ACHN (cell line): ENCODE measurements at places on chromosomes 4 and X.

GRCh38 chr4:71095545-71095944 lies 102.1 kb downstream of the DCK start:
- DNase-seq: peak; percentile 2

DNA sequence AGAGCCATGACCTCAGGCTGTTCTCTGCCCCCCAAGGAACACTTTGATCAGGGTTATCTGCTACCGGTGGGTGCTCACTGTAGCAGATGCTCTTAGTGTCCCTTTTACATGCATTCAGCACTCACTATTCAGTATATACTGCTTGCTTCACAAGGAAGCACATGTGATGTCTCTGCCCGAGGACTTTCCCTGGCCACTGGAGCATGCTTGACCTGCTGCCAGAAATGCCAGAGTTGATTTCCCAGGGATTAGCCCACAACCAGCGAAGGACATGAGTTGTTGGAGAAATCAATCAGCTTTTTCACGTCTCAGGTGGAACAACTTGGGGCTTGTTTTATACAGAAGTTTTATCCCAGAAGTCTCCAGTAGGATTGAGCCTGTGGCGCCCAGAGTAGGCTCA lies 51.2 kb upstream of the RPS6KA3 start:
- DNase-seq: no peak

GRCh38 chr4:155900381-155900780 lies 3.1 kb upstream of the TDO2 start:
- DNase-seq: no peak

GRCh38 chrX:13212191-13212651 lies 107.6 kb downstream of the ATXN3L start:
- DNase-seq: no peak

DNA sequence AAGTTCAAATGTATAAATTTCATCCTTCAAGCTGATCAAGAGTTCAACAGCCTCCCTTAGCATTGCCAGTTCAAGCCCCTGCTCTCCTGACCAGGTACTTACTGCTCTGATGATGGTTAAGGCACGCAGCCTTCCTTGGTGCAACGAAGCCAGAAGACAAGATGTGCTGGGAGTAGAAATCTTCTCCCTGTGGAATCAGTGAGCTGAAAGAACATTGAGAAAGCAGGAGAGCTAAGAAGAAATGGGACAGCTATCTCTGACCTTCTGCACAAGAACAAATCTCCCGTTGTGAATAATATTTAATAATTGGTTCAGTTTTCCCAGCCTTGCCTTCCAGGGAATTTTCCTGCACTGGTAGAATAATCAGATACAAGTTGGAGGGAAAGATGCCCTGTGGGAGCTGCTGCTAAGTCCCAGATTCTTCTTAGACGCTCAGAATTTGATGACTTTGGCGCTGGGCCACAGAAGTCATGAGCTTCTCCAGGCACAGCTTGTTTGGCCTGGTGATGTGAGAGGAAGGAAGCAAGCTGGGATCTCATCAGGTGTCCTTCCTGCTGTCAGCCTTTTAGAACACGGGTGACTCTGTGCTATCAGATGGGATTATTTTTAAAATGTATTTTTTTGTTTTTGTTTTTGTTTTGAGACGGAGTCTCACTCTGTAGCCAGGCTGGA lies 77.8 kb downstream of the CD38 start:
- DNase-seq: no peak

- peak; percentile 47 for DNase-seq
Measured at GRCh38 chr4:90127223-90127705, at the start of gene CCSER1. Gene CCSER1, plus strand, starts transcription at chr4:90127394.

- no peak for DNase-seq
Measured at GRCh38 chr4:13093170-13093569, 391.0 kb downstream of the RAB28 start.

GRCh38 chr4:3396600-3396999 lies 45.2 kb upstream of the HGFAC start:
- DNase-seq: no peak

DNA sequence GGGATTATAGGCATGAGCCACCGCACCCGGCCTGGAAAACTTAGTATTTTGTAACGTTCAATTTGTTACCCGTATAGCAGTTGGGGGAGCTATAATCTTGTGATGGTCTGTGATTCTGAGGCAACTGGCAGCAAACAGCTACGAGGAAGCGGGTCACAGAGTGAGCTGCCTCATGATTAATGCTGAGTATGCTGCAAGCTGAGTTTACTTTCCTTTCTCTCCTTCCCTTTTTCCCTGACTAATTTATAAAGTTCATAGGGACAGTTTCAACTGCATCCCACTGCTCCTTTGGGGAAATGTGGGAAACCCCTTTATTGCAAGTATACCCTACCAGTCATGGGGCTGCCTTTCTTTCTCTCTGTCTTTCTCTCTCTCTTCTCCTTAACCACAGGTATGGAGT lies 17.7 kb upstream of the ELOVL6 start:
- DNase-seq: no peak

GRCh38 chrX:88425739-88426138 lies 321.3 kb upstream of the CPXCR1 start:
- peak; percentile 0 for DNase-seq

DNA sequence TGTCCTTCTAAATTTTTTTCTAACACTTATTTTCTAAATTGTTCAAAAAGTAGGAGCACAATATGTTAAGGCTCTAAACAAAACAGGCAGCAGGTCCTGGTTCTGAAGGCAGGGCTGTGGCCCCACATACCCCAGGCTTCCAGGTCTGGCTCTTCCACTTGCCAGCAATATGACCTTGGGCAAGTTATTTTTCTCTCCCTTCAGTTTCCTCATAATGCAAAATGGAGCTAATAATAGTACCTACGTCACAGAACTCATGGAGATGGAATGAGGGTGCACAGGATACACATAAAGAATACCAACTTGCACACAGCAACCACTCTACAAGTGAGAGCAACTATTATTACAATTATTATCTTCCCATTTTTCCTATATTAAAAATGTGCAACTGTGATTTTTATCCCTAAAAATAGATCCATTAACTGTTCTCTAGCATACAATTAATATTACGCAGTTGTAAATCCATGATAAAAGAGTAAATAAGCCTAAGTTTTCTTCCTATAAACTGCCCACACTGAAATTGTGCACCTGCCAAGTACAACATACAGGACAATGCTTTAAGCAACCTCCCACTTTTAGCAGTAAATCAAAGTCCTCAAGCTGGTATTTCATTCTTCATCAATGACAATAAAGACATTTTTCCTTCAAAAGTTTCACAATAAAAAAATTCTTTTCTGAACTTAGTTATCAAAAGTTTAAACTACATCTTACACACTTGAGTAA lies 27.0 kb downstream of the OTUD4 start:
- no peak for DNase-seq

DNA sequence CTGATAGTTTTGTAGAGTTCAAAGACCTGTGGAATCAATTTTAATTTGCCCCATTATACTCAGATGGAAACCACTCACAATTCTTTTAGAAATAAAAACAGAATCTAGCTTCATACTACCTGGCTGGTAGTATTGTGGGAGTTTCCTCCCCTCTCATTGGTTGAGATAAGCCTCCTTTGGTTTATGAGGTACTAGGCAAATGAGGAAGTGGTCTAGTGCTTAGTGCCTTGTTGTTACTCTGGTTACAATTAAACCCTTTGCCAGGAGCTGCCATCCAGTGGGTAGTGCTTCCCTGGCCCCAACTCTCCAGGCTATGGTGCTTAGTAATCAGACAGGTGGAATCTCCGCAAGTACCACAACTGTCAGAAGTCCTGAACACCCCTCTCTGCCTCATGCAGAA lies 118.3 kb downstream of the CDKL5 start:
- no peak for DNase-seq

GRCh38 chr4:164379694-164380093 lies 374.2 kb upstream of the SMIM31 start:
- DNase-seq: peak; percentile 49

DNA sequence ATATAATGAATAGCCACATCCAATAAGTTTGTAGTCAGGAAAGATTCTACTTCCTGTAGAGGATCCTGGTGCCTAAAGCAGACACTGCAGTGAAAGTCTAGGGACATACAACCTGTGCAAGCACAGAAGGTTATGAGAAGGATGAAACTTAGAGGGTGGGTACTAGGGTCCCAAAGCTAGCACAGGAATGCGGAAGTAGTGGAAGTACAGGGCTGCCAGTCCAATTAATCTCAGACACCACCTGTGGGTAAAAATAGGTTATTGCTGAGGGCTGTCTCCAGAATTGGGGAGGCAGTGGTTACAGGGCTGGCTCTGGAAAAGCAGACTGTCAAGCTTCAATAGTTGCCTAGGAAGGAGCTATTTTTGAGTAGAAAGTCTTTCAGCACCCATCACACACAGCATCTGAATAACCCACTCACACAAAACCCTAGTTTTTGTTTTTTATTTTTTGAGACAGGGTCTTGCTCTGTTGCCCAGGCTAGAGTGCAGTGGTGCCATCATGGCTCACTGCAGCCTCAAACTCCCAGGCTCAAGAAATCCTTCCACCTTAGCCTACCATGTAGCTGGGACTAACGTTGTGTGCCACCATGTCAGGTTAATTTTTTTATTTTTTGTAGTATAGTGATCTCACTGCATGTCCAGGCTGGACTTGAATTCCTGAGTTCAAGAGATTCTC lies 50.8 kb upstream of the ELF2 start:
- DNase-seq: peak; percentile 26

DNA sequence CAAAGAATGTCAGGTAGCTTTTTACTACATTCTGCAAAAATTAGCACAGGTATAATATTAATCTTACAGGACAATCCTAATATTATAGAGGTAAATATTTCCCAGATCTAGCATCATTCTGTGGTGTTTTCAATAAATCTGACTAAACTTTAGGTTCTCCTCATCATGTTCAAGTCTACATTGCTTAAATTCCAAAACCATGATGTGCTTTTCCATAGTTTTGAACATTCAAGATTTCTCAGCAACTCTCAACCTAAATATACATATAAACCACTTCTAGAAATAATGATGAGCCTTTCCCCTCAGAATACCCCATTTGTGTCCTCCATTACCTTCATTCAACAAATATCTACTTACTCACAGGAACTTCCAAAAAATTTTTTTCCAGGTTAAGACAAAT lies 23.1 kb downstream of the EIF4E start:
- DNase-seq: no peak

GRCh38 chrX:119667111-119667878 lies 25.7 kb downstream of the SEPTIN6 start:
- no peak for DNase-seq

GRCh38 chr4:42302348-42302747 lies 94.9 kb upstream of the SHISA3 start:
- DNase-seq: peak; percentile 54

GRCh38 chrX:48794911-48795515 lies 6.9 kb upstream of the HDAC6 start:
- DNase-seq: peak; percentile 44

- DNase-seq: no peak
Measured at GRCh38 chr4:77872723-77873445, 10.3 kb downstream of the MRPL1 start.

GRCh38 chr4:41069838-41070237 lies 144.5 kb downstream of the APBB2 start:
- no peak for DNase-seq

- DNase-seq: no peak
Measured at GRCh38 chr4:29581457-29581856, 1138.7 kb upstream of the PCDH7 start.

GRCh38 chrX:153638436-153639176 lies 8.4 kb upstream of the DUSP9 start:
- no peak for DNase-seq

GRCh38 chrX:72713130-72713529 lies 976 bp downstream of the PHKA1 start:
- no peak for DNase-seq

DNA sequence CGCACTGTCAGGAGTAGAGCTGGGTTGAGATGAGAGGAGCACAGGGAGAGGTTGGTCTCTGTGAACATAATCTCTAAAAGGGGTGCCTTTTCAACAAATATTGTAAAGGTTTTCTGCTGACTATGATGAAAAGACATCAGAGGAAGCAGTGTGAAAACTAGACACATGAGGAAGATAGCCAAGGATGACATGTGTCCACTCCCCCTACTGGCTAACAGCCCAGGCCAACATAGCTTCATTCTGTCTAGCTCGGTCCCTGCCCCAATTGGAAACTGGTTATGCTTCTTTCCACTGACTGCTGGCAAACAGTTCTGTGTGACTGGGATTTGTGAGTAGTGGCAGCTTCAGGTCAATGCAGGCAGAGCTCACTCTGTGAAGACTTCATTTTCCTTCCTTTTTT lies 115.4 kb upstream of the ESX1 start:
- DNase-seq: peak; percentile 8

GRCh38 chr4:3044870-3045819 lies 29.2 kb downstream of the HTT-AS start:
- no peak for DNase-seq

- peak; percentile 16 for DNase-seq
Measured at GRCh38 chr4:9898596-9899305, 117.3 kb downstream of the DRD5 start.

- no peak for DNase-seq
Measured at GRCh38 chr4:2168469-2169319, 73.2 kb downstream of the HAUS3 start.

DNA sequence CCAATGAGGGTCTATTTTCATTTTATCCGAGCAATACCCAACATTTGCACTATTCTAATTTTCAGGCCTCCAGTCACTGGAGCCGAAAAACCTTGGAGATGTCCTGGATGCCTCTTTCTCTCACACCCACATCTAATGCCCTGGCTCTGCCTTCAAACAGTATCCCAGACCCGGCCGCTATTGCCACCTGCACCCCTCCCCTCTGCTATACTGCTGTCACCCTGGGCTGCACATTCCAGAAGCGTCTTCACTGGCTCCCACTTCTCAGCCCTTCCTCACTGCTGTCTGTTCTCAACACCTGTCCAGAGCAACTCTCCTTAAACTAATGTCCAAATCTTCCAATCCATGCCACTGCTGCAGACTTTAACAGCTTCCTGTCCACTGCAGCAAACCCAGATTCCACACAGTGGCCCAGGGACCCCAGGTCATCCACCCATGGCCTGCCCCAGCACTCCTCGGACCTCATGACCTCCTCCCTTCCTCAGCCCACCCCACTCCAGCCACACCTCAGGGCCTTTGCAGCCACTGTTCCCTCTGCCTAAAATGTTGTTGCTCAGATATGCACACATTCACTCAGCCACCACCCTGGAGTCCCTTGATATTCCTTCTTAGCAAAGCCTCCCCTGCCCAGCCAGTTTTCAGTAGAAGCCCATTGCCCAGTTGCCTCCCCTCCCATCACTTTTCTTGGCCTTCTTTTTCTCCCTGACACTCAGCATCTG lies 30.5 kb upstream of the PPP2R2C start:
- no peak for DNase-seq

- DNase-seq: no peak
Measured at GRCh38 chr4:55592014-55592413, at the start of gene PDCL2. Gene PDCL2, minus strand, starts transcription at chr4:55592245. Its CDS starts 136 bp downstream, at chr4:55592109.

DNA sequence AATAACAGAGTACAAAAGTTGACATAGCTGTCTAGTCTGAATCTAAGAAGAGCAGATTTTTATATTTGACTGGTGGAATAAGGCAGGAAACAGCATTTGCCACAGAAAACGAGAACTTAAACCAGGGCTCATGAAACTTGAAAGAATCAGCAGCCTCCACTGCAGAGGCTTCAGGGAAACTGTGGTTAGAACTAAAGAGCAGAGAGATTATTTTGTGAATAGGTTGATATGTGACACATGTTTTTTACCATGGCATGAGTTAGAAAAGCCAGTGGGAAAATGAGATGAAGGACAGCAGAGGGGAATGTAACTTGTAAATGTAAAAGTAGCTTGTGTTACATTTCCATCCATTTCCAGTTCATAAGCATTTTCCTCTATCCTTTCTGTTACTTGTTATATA lies 63.7 kb upstream of the CAMK2D start:
- no peak for DNase-seq

GRCh38 chrX:40108959-40109287 lies 11.2 kb upstream of the BCOR start:
- peak; percentile 66 for DNase-seq

GRCh38 chr4:41377196-41377595 lies 120.5 kb downstream of the UCHL1 start:
- DNase-seq: no peak
